Mammary epithelial cell (primary cell): ENCODE measurements at places on chromosomes 2 and 18.

GRCh38 chr2:162403884-162404283 lies 60.0 kb downstream of the GCA start:
- DNase-seq, result peak; percentile 52

GRCh38 chr2:150482667-150483400 lies 4.6 kb downstream of the RND3 start:
- DNase-seq, result no peak

- DNase-seq, result peak; percentile 33
Measured at GRCh38 chr2:10079266-10079869, 843 bp downstream of the CYS1 start.

- no peak for DNase-seq
Measured at GRCh38 chr2:240795916-240796510, 24.0 kb downstream of the KIF1A start.

GRCh38 chr2:232521959-232522622 lies 1.9 kb downstream of the PRSS56 start:
- no peak for DNase-seq
